ENCODE measurements at places on chromosomes 2 and 18.

GRCh38 chr2:177320596-177320995 lies 56.1 kb upstream of the NFE2L2 start:
- no peak for DNase-seq

DNA sequence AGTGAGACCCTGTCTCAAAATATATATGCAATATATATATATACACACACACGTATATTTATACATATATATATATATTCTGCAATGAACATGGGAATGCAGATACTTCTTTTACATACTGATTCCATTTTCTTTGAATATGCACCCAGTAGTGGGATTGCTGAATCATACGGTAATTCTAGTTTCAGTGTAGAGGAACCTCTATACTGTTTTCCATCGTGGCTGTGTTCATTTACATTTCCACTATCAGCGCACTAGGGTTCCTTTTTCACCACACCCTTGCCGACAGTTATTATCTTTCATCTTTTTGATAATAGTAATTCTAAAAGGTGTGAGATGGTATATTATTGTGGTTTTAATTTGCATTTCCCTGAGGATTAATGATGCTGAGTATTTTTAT lies 52.3 kb upstream of the SLC39A10 start:
- no peak for DNase-seq

DNA sequence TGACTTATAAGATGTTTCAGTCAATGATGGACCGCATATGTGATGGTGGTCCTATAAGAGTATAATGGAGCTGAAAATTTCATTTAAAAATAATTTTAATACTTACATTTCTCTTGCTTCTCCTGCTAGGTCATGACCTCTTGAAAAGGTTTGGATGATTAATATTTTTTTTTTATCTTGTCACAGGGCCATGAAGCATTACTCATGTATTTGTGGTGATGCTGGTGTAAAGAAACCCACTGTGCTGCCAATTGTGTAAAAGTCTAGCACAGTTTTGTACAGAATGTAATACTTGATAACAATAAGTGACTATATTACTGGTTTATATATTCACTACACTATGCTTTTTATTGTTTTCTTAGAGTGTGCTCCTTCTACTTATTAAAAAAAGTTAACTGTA lies 124.2 kb upstream of the CELF4 start:
- DNase-seq: no peak

- DNase-seq: no peak
These were observed 22.5 kb downstream of the C1QL2 start for GRCh38 chr2:119136093-119136492.

- DNase-seq: no peak
These were observed 5.7 kb downstream of the PARD3B start for GRCh38 chr2:204550751-204551511.

- DNase-seq: no peak
These were observed 72.8 kb downstream of the UPP2 start for GRCh38 chr2:158174495-158174894.

DNA sequence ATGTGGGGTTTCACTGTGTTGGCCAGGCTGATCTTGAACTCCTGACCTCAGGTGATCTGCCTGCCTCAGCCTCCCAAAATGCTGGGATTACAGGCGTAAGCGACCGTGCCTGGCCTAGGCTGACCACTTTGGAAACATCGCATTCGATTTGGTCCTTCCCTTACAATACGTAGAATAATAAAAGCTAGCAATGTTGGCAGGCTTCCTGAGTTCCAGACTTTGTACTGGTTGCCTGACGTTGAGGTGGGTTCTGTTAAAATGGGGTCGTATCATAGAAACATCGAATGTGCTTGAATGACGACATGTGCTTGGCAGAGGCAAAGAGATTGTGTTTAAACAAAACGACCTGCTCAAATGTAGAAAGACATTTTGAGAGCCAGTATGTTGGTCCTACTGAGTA lies 56.1 kb downstream of the LTBP1 start:
- DNase-seq: no peak

DNA sequence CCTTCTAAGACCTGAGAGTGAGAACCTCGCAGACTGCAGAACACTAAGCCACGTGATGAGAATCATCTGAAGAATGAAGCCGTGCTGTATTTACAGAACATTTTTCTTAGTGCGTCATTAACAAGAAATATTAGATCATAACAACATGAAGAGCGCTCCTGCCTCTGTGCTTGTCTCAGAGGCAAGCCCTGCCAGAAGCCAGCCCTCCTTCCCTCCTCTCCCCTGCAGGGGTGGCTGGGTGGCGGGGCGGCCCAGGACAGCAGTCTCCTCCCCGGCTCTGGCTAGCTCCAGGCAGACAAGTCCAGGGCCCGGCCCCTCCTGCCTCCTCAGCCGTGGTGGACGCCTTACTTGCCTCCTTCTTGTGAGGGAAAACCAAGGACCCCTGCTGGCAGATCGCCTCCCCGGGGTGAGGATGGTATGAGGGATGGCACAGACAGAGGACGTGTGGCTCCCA lies 262.7 kb downstream of the TWIST2 start:
- DNase-seq: no peak

All from GM12878 (cell line).